ENCODE measurements at places on chromosomes 3 and 15. TPM values are rescaled to one million over a fixed set of nuclear protein-coding genes. Genes with fewer than 3 reads are reported as not detected.
A peak's percentile ranks its signal among the peaks of the same experiment; 100 is the strongest.

SI gene
- polyA plus RNA-seq: under 0.01 TPM

P2RY13 gene
- polyA plus RNA-seq: 1.2 TPM

P3H2 gene
- 91.3 TPM for polyA plus RNA-seq

NOX5 gene
- polyA plus RNA-seq: 0.88 TPM

GPR176 gene
- 9.8 TPM for polyA plus RNA-seq

GOLGA8G gene
- not detected for polyA plus RNA-seq

NMNAT3 gene
- 8.7 TPM for polyA plus RNA-seq

TM4SF4 gene
- polyA plus RNA-seq: 0.08 TPM

CFAP44 gene
- polyA plus RNA-seq: 6.9 TPM

NANOGP8 gene
- not detected for polyA plus RNA-seq

DNA sequence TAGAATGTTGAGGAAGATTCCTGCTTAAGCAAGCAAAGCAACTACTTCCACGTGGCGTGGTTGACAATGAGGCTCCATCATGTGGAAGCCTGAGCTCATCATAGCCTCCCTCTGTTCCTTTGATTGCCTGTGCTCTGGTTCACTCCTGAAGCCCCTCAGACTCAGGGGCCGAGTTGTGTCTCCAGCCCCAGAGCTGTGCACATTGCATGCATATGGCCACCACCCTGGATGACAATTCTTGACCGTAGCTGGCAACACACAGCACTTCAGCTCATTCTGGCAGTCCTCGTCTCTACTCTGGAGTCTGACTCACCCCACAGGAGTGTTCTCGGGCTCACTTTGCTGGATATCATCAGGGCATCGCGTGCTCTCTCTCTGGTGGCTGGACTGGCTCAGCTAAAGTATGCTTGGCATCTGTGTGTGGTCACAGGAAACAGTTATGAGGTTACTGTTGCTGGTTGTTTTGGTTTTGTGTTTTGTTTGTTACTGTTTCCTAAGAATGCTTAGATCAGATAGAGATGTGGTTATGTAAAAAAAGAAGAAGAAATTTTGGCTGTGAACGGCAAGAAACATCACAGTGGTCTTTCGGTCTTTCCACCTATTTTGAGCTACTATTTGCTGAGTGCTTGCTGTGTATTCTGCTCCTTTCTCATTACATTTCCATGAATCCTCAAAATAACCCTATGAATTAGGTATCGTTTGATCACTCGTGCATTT, 41.6 kb upstream of the MRPS22 start:
- DNase-seq: peak; percentile 91

DNA sequence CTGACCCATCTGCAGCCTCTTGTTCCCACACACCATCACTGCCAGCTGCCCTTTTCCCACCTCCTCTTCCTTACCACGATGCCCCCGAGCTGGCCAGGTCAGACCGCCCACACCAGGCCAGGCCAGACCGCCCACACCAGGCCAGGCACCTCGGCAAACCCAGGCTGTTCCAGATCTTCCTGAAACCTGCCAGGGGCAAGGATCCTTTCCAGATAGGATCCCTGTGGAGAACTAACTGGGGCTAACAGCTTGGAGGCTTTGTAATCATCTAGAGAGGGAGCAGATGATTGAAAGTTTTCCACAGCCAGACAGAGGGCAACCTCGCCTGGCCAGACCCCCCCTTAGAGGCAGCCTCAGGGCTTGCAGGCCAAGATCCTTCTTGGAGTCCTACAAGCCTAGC, 287.3 kb upstream of the TLE3 start:
- DNase-seq: no peak

DNA sequence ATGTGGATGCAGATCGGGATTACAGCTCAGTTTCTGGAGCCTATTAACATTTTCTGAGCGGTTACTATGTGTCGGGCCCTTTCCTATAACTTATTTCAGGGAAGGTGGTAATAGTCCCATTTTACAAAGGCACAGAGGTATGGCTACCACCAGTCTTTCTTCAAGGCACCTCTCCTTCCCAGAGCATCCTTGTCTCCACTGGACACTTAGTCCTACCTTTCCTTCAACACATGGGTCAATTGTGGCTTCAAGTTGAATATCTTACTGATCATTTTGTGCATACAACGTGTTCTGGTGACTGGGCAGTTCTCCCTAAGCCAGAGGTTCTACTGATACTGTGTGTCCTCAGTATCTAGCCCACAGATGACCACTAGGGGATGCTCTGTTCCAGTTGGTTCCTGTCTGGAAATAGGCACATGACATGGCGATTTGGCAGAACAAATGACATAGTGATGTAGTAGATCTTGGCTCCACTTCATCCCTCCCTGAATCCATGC, 60.7 kb upstream of the CMTM8 start:
- DNase-seq: peak; percentile 62

- DNase-seq: no peak
Measured at GRCh38 chr15:90364251-90364650, 12.2 kb downstream of the ZNF774 start.

- no peak for DNase-seq
Measured at GRCh38 chr3:38297537-38297936, 15.4 kb downstream of the SLC22A14 start.

DNA sequence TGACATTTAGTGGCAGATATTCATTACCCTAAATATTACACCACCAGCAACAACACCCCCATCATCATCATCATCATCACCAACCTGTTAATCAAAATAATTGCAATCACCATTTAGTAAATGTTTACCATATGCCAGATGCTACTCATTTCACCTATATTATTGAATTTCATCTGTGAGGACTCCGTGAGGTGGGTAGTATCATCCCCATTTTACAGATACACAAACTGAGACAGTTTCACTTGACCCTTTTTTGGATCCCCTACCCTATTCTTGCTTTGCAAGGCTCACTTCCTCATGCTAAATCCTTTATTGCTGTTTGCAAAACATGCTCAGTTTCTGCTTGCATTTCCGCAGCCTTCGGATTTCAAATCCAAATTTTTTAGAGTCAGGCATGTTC, 18.3 kb upstream of the DET1 start:
- DNase-seq: no peak

DNA sequence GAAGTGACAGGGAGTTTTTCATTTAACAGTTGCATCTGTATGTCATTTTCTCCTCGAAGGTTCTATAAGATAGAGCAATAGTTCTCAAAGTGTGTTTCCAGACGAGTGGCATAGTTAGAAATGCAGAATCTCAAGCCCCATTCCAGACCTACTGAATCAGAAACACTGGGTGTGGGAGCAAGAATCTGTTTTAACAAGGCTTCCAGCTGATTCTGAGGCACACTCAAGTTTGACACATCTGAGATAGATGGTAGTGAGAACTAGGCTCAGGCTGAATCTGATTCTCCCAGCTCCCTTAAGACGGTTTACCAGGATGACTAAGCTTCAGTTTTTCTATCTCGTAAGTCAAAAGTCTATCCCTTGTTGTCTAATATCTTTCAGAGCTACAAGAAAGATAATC, 159.8 kb upstream of the NUDT16 start:
- DNase-seq: no peak

DNA sequence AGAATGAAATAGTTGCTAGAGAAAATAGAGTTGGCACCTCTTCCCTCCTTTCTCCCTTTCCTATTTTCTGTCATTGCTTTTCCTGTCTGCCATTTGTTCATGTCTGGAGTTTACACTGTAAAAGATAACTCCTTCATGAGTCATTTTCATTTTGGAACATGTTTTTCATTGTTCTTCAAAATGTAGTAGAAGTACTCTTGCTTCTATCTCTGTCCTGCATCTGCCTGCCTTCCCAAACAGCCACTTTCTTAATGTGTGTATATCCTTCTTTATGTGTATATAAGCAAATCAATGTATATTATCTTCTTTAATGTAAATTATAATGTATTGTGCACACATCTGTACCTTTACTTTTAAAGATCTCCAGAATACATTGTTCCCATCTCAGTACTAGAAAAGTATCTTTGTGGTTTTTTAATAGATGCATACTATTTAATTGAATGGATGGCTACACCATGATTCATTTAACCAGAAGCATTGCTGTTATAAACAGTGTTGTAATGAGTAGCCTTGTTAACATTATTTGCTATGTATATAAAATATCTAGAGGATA, 41.1 kb downstream of the TSC22D2 start:
- DNase-seq: no peak

DNA sequence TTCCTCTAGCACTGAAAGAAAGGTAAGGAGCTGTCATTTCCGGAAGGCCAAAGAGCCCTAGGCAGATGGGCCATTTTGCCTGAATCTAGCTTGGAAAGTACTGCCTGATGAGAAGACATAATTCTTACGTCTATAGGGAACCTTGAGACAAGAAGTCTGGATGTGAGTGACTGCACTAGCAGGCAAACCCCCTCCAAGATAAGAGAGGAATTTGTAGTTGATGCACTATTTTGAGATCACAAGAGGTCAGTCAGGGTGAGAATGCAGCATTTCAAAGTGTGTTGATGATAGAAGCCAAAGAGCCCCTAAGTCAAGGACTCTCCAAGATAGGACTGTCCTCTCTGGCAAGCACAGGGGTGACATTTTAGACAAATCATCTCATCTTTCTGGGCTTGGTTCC, 99.2 kb downstream of the HES1 start:
- DNase-seq: no peak

GRCh38 chr3:196611761-196612483, 27.6 kb upstream of the NRROS start:
- DNase-seq: no peak

- DNase-seq: no peak
Measured at GRCh38 chr3:28042707-28043106, 198.7 kb upstream of the CMC1 start.

DNA sequence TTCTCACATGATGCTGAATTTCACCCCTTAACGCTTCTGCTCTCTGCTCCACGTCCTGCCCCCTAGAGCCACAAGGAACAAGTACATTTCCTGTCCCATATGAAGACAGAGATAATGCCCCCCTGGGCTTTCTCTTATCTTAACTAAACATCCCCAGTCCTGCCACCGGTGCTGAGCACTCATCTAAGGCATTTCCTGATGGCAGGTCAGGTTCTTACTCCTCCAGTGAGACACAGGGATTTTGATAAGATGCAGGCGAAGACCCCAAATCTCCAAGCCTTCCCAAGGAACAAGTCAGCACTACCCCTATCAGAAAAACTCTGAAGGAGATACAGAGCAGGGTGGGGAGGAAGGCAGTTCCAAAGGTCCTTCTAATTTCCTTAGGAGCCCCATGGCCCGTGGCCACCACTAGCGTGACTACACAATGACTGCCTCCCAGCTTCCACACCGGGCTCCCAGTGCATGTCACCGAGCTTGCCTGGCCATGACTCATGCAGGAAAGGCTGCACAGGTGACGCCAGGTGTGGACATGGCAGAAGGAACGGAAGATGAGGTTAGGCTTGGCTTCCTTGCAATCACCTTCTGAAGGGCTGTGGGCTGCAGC, 152.9 kb downstream of the XXYLT1 start:
- DNase-seq: no peak

DNA sequence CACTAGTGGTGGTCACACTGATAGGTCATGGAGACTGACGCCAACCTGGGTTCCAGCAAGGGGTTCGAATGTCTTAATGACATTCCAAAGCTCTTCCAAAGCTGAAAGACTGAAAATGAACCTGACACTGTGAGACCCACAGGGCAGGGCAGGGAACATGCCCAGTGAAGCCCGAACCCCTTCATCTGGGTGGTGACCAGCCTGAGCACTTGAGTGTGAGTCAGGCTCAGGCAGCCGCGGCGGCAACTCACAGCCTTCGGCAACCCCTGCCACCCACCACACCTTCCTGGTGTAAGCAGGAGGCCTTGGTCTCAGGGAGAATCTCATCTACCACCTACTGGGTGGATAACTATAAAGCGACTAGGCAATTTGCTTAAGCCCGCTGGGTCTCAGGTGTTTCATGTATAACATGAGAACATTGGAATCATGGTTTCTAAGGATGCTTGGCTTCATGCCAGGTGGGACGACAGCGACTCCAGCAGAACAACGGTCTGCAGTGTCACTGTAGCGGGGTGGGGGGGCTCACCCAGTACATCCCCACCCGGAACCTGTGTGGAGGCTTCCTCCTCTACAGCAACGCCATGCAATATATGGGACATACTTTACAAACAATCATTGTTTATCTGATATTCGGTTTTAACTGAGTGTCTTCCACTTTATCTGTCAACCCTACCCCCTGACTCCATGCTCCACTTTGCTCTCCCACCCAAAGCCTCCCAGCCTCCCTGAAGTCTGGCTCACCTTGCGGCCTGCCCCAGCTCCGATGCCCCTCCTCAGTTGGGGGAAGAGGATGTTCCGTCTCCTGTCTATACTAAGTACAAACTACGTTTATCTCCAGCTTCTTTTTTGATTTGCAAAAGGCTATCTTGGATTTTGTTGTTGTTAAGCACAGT, 125.0 kb upstream of the MEF2A start:
- peak; percentile 21 for DNase-seq

GRCh38 chr15:86077070-86077469, 2.6 kb upstream of the AGBL1 start:
- no peak for DNase-seq

- DNase-seq: no peak
Measured at GRCh38 chr3:59878038-59878427, 828.2 kb upstream of the CFAP20DC start.

GRCh38 chr15:68679161-68679560, 100.4 kb downstream of the CORO2B start:
- DNase-seq: no peak

DNA sequence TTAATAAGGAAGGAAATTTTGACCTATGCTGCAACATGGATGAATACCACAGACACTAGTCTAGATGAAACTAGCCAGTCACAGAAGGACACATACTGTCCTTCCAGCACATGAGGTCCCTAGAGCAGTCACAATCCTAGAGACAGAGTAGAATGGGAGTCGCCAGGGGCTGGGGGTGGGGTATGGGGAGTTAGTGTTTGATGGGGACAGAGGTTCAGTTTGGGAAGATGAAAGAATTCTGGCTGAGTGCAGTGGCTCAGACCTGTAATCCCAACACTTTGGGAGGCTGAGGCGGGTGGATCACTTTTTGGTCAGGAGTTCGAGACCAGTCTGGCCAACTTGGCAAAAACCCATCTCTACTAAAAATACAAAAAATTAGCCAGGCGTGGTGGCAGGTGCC, 99.2 kb downstream of the TPRA1 start:
- DNase-seq: no peak

DNA sequence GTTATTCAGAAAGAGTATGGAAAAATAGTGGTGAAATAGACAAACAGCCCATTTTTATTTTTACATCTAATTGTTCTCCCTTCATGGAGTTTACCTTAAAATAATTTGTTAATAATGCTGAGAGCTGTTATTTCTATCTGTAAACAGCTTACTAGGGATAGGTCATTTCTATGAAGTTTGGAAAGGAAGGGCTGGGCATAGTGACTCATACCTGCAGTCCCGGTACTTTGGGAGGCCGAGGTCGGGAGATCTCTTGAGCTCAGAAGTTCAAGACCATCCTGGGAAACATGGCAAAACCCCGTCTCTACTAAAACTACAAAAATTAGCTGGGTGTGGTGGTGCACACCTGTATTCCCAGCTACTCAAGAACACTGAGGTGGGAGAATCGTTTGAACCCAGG, 624.3 kb upstream of the LMCD1 start:
- DNase-seq: no peak

All from adrenal gland (tissue), 19 donors.